H1 (cell line): ENCODE measurements at places on chromosomes 13 and 19. TPM values are rescaled to one million over a fixed set of nuclear protein-coding genes. Genes with fewer than 3 reads are reported as not detected.

- H3K4me1 ChIP-seq = peaks cover 20% of the 10 kb centered on the region
- DNase-seq = no peak
- no peak overlapping the region for H3K4me3 ChIP-seq
- H3K27ac ChIP-seq = no peak overlapping the region
- H3K36me3 ChIP-seq = no peaks in the 10 kb centered on the region
- H3K27me3 ChIP-seq = no peaks in the 10 kb centered on the region
Observed at GRCh38 chr13:29571876-29572570, 23.5 kb downstream of the SLC7A1 start.

GRCh38 chr13:86710013-86710412, 910.8 kb upstream of the SLITRK6 start:
- H3K4me1 ChIP-seq = no peaks in the 10 kb centered on the region
- DNase-seq = no peak
- H3K27me3 ChIP-seq = no peaks in the 10 kb centered on the region
- H3K36me3 ChIP-seq = no peaks in the 10 kb centered on the region

DNA sequence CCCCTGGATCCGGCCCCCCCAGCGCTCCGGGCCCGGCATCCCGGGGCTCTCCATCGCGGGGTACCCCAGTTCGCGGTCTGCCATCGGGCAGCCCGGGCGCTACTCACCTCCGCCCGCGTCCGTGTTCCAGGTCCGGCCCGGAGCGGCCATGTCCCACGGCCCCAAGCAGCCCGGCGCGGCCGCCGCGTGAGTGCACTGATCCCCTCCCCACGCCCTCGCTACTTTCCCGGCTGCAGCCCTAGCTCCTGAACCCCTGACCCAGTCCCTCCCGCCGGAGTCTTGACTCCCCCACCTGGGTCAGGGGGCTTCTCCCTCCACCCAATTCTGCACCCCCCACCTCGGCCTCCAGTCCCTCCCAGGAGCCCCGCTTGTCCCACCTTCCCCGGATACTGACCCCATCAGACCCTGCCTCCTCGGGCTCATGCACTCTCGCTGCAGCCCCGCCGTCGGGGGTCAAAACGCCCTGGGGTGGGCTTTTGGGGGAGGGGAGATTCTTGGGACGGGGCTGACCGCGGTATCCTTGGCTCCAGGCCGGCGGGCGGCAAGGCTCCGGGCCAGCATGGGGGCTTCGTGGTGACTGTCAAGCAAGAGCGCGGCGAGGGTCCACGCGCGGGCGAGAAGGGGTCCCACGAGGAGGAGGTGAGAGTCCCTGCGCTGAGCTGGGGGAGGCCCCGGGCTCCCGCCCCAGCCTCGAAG, 566 bp downstream of the HMG20B start:
- no peak for DNase-seq
- no peaks in the 10 kb centered on the region for H3K36me3 ChIP-seq
- H3K27ac ChIP-seq = peak overlapping the region; percentile 51; the same call in 1 of the 2 replicates
- no peaks in the 10 kb centered on the region for H3K27me3 ChIP-seq

DNA sequence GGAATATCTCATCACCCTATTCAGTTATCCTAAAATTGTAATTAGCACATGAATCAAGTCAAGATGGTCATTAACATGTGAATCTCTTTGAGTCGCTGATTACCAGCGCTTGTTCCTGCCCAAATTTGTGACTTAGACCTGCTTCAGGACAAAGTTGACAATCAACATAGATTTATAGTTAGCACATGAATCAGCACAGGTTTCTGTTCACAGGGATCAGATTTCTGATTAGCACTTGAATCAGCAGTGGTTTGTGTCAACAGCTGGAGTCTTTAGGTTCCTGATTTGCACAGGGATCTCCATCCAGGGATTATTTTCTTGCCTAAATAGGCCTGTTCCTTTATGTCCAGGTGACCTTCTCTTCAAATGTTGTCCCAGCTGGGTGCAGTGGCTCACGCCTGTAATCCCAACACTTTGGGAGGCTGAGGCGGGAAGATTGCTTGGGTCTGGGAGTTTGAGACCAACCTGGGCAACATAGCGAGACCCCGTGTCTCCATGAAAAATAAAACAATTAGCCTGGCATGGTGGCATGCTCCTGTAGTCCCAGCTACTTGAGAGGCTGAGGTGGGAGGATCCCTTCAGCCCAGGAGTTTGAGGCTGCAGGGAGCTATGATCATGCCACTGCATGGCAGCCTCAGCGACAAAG, 3.8 kb upstream of the LRFN3 start:
- peak overlapping the region; percentile 3; the same call in 1 of the 2 replicates for H3K27ac ChIP-seq
- H3K27me3 ChIP-seq = no peaks in the 10 kb centered on the region
- no peaks in the 10 kb centered on the region for H3K4me1 ChIP-seq
- DNase-seq = no peak

DNA sequence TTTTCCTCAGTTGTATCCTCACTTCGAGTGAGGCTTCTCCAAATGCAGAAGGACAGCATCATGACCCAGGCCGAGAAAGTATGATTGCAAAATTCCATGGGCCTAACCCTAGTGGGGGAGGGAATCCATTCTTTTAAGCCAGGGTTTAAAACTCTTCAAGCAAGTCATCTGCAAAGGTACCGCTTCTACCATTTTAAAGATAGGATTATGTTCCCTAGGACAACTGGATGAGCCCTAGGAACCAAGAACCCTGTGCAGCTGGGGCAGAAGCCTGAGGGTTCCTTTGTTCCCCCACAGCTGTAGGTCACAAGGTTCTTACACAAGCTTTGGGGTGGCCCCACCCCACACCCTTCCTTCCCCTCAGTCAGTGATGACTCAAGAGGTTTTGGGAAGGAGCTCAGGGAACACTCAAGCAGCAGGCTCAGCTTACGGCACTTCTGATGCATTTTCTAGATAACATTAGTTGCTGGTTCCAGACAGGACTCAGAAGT, 13.5 kb downstream of the ARL11 start:
- H3K36me3 ChIP-seq = no peaks in the 10 kb centered on the region
- H3K4me1 ChIP-seq = 0 out of 2 replicates have a peak, but pooled peaks cover 1% of the 10 kb centered on the region
- no peak overlapping the region for H3K27ac ChIP-seq
- H3K27me3 ChIP-seq = no peaks in the 10 kb centered on the region
- DNase-seq = no peak
- H3K4me3 ChIP-seq = no peak overlapping the region

Gene IL11
- total RNA-seq = 1.6 and 2.8 TPM in 2 replicates

Gene OLFM4
- total RNA-seq = not detected in 2 replicates

Gene MADCAM1
- 3.0 and 3.1 TPM in 2 replicates for total RNA-seq
